ENCODE measurements at places on chromosomes 1 and 21.

DNA sequence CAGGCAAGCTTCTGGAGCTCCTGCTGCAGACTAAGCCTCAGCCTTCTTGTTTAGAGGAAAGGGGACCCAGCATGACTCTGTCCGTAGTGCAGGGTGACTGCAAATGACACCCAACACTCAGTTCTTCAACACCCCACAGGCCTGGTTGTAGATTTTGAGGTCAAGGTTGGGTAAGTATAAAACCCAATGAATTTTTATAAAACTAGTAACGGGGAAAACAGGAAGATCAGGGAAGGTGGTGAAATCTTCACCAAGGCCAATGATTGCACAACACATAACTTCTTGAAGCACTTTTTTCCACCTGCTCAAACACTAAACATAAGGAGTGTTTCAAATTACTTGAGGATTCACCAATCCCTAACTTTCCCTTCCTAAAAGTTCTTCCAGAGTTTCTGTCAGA is 89.4 kb upstream of the JAK1 start:
- no peak for DNase-seq

DNA sequence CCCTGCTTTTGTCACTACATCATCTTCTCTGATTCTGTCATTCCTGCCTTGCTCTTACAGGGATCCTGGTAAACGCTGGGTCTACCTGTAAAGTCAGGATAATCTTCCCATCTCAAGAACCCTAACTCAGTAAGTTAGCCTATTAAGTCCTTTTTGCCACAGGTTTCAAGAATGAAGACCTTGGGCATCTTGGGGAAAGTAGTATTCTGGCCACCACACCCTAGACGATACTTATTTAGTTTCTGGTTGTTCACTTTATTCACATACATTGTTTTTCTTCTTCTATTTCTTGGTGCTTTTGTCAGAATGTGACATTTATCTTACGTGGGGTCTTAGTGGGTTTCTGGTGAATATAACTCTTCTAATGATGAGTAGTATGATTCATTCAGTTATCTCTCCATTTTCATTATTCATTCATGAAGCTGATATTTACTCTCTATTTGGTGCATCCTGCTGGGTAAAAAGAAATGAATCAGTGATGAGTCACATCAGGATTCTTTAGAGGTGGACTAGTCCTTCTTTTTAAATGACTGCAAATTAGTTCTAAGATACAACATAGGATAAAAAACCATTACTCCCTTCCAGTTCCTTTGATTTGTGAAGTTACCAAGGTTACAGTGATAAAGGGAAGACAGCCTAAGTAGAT is 514.4 kb upstream of the B3GALT2 start:
- peak; percentile 56 for DNase-seq

GRCh38 chr1:240401731-240402130 is 210.2 kb downstream of the GREM2 start:
- no peak for DNase-seq

- DNase-seq = no peak
These were observed 62.9 kb downstream of the MDM4 start for GRCh38 chr1:204578867-204579664.

DNA sequence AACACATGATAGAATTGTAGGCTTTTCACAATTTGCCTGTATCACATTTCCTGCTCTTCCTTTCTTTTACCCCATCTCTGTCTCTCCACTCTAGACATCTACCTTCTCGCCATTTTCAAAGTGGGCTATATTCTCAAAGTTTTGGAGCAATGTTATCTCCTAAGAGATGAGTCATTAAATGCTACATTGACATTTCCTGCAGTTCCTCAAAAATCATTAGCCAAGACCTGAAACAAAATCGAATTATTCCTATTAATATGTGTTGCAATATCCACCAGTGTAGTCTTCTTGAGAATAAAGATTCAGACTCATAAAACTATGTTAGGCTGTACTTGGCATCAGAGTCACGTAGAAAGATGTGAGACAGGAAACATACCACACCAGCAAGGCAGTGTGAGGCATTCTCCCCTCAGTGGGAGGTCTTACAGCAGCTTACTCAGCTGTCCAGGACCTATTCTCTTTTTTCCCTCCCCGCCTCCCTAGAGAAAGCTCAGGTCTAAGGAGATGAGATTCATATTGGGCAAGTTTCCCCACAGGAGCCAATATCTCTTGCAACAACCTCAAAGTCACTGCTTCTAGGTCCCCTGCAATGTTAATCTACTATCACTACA is 38.8 kb downstream of the FRRS1 start:
- DNase-seq = no peak

- no peak for DNase-seq
These were observed 623.2 kb downstream of the LMO4 start for GRCh38 chr1:87951852-87952251.

DNA sequence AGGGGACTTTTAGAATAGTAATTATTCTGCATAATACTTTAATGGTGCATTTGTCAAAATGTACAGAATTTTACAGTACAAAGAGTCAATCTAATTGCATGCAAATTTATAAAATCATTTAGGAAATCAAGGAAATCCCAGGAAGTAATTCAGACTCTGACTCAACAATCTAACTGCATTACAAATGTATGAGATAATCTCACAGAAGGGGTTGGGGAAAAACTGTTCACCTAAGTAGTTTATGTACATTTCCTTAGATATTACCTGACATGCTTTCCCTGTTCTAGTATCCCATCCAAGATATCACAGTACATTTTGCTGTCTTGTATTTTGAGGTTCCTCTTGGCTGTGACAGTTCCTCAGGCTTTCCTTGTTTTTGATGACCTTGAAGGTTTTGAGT is 4.7 kb downstream of the CRB1 start:
- no peak for DNase-seq

DNA sequence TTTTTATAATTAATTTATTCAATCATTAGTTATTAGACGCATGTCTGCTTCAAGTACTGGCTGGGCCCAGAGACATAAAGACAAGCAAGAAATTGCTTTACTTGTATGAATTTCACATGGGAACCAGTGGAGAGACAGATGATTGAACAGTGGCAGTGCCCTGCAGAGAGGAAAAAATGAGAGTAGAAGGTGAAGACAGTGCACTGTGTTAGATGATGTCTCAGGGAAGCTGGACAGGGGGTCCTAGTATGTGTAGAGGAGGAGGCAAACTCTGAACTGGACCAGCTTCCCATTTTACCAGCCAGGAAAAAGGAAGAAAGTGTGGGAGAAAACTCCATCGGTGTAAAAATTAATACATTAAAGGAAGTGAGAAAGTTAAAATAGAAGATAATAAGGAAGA is 126.0 kb downstream of the BACH1 start:
- no peak for DNase-seq

GRCh38 chr1:54487571-54488050 is 60.4 kb upstream of the ACOT11 start:
- no peak for DNase-seq

- DNase-seq = no peak
These were observed 166.5 kb upstream of the PLD5 start for GRCh38 chr1:242690849-242691609.

GRCh38 chr1:25922971-25923552 is 16.8 kb upstream of the STMN1 start:
- DNase-seq = no peak

- no peak for DNase-seq
These were observed 5.3 kb upstream of the CCDC24 start for GRCh38 chr1:43985984-43986595.

GRCh38 chr1:60129911-60130310 is 56.3 kb upstream of the C1orf87 start:
- no peak for DNase-seq

DNA sequence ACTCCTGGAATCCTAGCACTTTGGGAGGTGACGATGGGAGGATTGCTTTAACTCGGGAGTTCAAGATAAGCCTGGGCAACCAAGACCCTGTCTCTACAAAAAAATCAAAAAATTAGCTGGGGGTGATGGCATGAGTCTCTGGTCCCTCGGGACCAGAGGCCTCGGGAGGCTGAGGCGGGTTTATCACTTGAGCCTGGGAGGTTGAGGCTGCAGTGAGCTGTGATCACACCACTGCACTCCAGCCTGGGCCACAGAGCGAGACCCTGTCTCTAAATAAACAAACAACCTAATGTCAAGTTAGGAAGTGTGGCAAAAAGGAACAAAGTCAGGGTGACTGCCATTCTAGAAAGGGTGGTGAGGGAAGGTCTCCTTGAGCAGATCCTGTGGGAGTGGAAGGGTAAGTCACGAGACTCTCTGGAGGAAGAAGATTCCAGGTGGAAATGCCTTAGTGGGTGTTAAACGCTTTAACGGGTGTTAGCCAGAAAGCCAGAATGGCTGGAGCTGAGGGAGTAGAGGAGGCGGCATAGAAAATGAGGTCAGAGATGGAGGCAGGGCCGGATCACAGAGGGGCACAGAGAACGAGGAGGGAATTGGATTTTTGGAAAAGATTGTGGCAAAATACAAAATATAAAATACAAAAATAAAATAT is 62.2 kb upstream of the ATP5PO start:
- no peak for DNase-seq

DNA sequence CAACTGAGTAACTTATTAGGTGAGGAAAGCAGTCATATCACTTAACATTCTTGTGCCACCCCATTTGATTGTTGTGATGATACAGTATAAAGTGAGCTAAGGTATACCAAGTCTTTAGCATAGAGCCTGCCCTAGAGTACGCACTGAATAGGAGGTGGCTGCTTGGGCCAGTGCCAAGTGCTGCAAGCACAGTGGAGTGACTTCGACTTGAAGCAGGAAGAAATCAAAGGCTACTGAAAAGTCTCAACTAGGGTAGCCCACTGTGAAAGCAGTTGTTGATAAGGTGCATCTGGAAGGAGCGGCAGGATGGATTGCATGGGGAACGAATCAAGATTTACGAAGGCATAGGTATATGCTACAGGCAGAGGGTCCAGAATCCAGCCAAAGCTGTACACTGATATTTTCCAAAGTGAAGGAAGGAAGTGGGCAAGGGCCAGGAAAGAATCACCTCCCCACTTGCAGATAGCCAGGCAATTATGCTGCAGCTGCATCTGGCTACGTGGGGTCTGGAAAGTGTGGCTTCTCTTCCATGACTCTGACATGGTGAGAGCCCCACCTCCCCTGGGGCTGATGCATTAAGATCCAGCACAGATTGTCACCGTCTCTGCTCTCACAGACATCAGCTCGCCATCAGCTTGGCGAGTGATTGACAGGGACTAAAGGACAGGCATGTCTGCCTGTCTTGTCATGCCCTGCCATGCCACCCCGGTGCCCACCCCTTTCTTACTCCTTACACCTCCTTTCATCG is 287.0 kb upstream of the PLXNA2 start:
- DNase-seq = no peak

DNA sequence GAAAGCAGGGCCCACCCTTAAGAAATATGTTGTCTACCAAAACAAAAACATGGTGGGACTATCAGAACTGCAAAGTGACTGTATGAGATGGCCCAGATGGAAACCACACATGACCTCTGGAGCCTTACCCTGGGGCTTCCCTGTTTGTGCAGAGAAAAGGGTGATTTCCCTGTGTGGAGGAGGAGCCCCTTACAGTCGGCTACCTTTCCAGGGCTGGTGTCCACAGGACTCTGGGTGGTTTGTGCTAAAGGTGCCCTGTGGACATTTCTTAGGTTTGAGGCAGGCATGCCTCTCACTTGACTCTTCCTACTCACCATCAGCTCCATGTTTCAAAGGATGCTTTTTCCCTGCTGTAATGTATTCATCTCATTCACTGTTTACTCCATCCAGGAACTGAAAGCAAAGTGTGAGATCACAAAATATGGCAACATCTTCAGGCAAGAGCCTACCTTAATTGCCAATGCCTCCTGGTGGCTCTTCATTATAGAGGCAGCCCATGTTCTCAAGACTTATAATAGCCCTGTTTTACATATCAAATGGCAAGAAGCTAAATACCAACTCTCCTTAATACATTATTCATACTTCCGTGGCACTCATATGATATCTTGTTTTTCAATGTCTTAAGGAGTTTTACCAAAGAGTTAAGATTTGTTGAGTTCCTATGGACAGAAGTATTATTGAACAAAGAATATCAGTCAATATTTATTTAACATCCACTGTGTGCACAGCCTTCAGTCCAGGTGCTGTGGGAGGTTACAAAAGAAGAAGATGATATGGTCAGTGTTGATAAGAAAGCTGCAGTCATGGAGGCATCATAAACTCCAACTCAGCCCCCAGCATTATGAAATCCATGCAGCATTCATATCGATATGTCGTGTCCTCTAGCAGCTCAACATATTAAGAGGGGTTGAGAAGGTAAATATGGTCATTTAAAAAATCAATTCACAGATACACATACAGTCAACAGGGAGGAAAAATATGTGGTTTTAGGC is 15.5 kb upstream of the TFF3 start:
- DNase-seq = no peak

DNA sequence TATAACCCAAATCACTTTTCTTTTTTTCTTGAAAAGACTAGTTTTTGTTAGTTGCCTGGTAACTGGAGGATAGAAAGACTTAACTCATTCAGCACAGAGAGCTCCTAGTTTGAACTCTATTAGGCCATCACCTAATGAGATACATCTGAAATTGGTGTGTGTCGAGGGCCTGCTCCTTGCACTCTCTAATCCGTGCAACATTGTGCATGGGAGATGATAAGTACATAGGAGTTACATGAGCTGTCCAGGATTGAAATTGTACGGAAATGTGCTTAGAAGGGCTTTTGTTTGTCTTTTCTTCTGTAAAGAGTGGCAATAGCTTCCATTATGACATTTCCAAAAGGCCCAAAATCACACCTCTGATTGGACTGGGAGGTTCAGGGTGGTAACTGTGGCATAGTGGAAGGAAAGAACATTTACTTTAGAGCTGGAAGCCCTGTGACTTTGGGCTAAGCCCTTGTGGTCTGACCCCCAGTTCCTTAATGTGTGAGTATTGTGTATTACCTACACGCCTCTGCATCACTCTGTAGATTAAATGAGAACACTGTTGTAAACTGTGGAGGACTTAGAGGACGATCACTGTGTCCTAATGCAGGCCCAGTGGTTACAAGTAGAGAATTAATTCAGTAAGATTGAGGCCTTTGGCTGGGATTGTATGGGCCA is 71.2 kb downstream of the FGGY start:
- DNase-seq = no peak

GRCh38 chr1:165403835-165404482 is 41.0 kb downstream of the RXRG start:
- peak; percentile 24 for DNase-seq

DNA sequence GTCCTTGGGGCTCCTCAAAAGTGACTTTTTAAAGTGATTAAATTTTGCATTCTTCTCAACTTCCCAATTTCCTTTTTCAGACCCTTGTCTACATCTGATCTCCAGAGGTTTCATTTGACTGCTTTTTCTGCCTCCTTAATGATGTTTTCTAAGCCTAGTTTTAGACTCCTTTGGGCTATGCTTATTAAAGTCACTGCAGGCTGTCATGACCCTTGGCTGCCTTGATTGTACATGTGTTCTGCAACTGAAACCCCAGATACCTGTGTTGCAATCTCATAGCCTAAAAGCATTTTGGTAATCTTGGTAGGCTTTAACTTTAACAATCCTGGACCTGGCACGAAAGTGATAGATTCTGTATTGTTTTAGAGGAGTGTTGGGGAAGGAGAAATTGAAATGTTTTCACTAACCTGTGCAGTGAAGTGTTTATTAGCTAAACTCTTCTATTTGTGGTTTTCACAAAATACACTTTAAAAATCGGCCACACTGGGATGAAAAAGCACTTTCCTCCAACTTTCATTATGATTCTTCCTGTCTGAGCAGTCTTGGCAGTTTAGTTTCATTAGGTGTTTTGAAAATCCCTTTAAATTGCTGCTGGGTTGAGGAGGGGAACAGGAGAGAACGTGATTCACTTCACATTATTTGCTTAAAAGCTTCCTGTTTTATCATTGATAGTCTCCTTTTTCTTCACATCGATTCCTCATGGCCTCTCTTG is 4.9 kb downstream of the MACO1 start:
- DNase-seq = no peak
